ENCODE measurements at places on chromosomes 13 and 19.

GRCh38 chr19:18742838-18743783, 48.0 kb downstream of the COMP start:
- no peak for DNase-seq

- no peak for DNase-seq
These were observed 968 bp upstream of the KL start for GRCh38 chr13:33015241-33015668.

GRCh38 chr19:57171551-57172081, 4.3 kb upstream of the DUXA start:
- no peak for DNase-seq

DNA sequence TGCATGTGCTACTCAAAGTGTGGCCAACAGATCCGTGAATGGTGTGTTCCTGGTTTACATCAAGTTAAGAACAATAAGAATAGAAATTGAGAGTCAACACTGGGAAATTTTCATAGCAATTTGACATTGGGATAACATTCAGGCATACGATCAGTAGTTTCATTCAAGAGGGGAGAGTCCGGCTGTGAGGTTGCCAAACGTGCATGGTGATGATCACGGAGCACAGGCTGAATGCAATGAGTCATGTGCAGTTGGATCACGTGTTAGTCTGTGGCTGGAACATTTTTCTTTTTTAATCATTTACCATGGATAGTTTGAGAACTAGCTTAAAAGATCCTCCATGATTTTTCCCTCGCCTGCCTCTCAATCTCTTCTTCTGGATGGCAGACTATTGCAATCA, 2.5 kb upstream of the DCT start:
- DNase-seq = peak; percentile 84
